ENCODE measurements at places on chromosomes 1 and 21.

GRCh38 chr1:195941314-195941713 lies 666.9 kb downstream of the KCNT2 start:
- DNase-seq, result no peak

DNA sequence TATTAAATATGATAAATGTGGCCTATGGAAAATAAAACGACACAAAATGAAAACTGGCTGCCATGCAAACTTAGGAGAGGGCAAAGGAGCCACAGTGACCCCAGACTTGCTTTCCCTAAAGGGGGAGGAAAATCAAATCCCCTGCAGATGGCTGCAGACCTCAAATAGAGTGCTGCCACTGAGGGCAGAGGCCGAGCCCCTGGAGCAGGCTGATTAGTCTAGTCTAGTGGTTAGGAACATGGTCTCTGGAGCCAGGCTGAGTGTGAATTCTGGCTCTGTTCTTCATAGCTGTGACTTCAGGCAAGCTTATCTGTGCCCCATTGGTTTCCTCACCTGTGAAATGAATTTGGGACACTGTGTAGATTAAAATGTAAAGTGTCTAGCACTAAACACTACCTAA lies 60.8 kb downstream of the ITPKB start:
- DNase-seq, result no peak

GRCh38 chr1:221419513-221420095 lies 322.3 kb downstream of the DUSP10 start:
- DNase-seq, result peak; percentile 75

DNA sequence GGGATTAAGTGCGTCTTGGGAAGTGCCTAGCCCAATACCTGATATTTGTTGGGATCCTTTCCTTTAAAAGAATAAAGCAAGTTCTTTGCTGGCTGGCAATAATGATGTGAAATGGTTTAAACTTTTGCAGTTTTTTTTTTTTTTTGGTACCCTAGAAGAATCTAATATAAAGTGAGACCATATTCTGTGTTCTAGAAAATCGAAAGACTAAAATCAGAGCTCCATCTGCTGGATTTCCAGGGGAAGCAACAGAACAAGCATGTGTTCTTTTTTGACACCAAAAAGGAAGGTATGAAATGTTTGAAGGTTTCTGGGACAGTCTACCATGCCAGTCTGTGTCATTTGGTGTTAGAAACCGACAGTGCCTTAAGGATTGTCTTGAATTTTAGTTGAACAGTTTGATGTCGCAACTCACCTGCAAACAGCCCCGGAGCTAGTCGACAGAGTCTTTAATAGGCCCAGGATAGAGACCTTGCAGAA lies 6.4 kb downstream of the UTP11 start:
- no peak for DNase-seq

DNA sequence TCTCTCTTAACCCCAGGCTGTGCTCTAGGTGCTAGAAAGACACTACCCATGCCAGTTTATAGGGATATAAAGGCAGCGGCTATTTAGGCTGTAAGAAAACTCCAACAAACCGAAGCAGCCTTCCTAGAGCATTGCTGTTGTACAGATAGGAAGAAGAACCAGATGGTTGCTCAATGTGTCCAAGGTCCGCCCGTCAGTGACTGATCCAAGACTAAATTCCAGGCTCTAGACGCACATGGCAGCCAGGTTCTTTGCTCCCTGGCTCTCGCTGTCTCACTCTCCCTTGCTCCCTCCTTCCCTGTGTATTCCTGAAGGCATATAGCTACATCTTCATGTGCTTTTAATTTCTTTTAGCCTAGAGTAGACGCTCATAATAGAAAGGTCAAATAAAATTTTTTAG lies 303.4 kb downstream of the KIF26B start:
- no peak for DNase-seq

- no peak for DNase-seq
Measured at GRCh38 chr21:42440187-42440792, 36.6 kb downstream of the UBASH3A start.

DNA sequence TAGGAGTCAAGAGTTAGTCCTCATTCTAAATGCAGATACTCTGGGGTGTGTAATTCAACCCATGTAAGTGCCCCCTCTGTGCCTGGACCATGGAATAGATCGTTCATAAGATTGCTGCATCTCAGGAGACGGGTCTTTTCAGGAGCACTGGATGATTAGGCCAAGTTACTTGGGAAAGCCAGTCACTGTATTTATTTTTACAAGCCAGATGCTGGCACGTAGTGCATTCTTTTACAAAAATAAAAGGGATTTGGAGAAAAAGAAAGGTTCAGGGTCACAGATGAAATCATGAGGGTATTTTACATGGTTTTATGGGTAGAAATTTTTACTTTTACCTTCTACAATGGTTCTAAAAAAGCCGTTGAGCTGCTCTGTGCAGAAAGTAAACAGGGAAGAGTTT lies 102.6 kb upstream of the UBE2U start:
- DNase-seq, result no peak

GRCh38 chr1:23282957-23283356 lies 61.1 kb downstream of the HNRNPR start:
- peak; percentile 82 for DNase-seq

- no peak for DNase-seq
Measured at GRCh38 chr1:5444396-5444795, 547.8 kb downstream of the NPHP4 start.

GRCh38 chr21:39441502-39442475 lies 3.8 kb downstream of the LCA5L start:
- DNase-seq, result peak; percentile 73

DNA sequence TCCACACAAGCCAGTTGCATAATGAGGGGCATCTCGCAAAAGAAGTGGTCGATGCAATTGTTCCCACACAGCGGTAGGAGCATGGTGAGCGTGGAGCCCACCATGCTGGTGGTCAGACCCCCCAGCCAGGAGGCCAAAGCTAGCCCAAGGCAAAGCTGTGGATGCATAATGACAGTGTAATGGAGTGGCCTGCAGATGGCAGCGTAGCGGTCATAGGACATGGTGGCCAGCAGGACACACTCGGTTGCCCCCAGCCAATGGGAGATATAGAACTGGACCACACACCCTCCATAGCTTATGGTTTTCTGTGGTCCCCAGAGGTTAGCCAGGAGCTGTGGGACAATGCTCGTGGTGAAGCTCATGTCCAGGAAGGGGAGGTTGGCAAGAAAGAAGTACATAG lies 4.3 kb downstream of the OR2C3 start:
- no peak for DNase-seq

- DNase-seq, result no peak
Measured at GRCh38 chr1:35259561-35259960, 8.9 kb upstream of the ZMYM4 start.

DNA sequence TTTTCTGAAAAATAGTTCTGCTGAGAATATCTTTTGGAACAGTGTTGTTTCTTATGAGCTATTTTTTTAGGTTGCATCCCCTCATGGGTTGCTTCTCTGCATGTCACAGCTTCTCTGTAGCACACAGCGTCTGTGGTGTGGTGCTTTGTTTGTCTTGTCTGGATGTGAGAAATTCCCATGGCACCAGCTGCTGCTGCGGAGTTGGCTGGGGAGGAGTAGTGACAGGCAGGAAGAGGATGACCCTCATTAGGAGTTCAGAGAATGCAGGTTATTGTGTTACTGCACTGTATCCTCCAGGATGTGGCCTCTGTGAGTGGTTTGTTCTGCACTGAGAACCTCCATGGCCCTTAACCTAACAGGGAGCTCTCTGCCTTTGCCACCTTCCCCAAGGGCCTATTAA lies 64.8 kb downstream of the TSEN15 start:
- no peak for DNase-seq

DNA sequence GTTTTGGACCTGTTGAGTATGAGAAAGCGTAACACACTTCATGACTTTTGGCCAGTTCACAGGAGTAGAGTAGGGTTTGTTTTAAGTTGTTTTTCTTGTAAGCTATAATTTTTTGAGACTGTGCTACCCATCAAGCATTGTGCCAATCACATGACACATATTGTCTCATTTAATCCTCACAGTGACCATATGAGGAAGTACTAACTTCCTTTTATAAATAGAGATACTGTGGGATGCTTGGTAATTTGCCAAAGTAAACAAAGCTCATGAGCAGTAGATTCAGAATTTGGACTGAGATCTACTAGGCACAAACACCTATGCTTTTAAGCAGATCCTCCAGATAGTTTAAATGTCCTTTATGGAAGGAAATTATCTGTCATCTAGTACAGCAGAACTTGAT lies 178.3 kb downstream of the CACNA1E start:
- no peak for DNase-seq

- DNase-seq, result no peak
Measured at GRCh38 chr1:20259646-20260045, 31.0 kb upstream of the VWA5B1 start.

DNA sequence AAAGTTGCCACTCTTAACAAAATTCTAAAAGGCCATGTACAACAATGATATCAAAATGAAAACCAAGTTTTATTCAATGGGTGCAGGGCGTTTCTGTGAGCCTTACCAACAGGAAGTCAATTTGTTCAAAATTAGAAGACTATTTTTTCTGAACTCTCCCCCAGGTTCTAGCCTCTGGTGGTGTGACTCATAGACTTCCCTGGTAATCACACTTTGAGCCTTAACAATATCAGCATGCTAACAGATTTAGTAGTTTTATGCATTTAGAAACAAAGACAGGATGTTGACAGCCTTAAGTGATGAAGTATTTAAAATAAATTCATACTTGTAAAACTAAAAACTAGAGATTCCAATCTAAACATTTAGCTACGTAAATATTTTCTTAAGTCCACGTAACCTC lies 88.4 kb downstream of the LRRC8C start:
- peak; percentile 77 for DNase-seq

GRCh38 chr1:72540674-72541073 lies 258.3 kb upstream of the NEGR1 start:
- no peak for DNase-seq

GRCh38 chr1:67787746-67788145 lies 45.5 kb downstream of the GNG12 start:
- DNase-seq, result no peak

DNA sequence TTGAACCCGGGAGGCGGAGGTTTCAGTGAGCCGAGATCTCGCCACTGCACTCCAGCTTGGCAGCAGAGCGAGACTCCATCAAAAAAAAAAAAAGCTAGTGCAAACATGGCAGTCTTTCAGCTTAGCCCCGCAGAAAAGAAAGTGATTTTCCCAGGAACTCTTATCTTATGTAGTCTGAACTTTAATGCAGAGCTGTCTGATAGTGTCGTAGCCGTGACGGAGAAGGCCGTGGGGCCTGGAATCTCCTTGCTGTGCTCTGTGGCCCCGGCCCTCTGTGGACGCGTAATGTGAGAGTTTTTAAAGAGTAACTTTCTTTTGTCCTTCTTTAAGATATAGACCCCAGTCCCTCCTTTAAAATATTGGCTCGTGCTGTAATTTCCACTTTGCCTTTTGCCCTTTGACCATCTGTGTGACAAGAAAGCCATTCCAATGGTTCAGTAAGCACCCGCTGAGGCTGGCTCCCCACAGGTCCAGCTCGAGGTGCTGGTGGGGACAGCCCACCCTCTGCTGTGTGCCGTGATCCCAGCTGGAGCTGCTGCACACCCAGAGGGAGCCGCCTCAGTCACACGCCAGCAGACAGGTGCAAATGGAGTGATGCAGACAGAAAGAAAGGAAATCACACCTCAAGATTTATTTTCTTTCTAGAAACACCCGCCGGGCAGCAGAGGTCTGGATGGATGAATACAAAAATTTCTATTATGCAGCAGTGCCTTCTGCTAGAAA lies 164.0 kb downstream of the PGBD5 start:
- no peak for DNase-seq

DNA sequence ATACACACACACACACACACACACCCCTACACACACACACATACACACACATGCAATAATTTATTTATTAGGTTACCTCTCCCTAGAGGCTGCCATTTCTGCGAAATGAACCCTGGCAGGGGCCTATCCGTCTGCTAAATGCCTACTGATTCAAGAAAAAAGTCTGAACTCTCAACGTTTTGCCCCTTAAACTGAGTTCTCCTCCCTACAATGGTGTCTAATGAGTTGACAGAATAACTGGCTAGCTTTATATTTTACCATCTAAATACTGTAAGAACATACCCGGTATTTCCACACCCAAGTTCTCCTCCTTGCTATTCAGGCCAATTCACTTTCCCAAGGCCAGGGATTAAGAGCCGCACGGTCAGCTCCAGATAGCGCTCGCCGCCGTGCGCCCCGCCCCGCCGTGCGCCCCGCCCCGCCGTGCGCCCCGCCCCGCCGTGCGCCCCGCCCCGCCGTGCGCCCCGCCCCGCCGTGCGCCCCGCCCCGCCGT lies 339 bp upstream of the RNPC3 start:
- DNase-seq, result peak; percentile 75

GRCh38 chr1:77582905-77583304 lies 99.6 kb downstream of the ZZZ3 start:
- DNase-seq, result no peak

- no peak for DNase-seq
Measured at GRCh38 chr1:234656070-234656895, 46.3 kb upstream of the IRF2BP2 start.

DNA sequence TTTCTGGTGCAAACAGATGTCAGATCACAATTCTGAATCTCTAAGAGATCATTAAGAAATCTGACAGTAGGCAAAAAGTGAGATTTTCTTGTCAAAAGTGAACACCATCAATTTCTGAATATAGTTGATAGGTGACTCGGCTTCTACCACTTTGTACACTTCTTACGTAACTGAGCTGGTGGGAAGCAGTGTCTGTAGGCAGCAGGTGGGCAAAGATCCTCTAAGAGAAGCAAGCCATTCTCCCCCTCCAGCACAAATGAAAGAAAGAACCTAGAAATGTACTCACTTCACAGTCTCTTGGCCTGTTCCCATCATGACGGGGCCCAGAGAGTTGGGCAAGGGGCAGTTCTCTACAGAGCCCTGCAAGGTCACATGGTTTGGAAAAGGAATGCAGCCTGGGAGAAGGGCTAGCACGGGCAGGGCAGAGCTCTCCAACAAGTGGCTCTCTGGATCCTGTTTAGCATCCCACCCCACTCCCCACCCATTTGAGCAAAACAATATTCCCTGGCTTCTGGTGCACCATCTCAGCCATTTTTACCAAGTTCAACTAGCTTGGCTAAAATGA lies 412.6 kb downstream of the LTN1 start:
- no peak for DNase-seq

DNA sequence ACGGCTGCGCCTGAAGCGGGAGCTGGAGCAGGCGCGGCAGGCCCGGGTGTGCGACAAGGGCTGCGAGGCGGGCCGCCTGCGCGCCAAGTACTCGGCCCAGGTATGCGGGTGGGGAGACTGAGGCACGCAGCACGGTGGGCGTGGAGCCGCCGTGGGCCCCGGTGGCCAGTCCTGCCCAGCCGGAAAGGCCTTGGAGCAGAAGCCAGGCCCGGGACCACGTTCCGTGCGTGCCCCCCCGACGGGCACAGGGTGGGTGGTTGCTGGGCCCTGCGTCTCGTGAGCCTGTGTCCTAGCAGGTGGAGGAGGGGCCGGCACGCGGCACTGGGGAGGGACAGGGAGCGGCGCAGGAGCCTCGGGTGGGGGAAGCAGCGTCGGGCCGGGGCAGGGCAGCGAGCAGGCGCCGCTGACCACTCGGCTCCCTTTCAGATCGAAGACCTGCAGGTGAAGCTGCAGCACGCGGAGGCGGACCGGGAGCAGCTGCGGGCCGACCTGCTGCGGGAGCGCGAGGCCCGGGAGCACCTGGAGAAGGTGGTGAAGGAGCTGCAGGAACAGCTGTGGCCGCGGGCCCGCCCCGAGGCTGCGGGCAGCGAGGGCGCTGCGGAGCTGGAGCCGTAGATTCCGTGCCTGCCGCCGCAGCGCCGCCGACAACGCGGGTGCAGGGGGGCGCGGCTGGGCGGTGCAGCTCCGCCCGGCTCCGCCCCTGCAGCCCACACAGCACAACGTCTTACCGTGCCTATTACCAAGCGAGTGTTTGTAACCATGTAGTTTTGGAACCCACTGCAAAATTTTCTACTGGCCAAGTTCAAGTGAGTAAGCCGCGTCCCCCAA lies 78.2 kb downstream of the SKI start:
- DNase-seq, result no peak
